IPS DF 6.9 (cell line): ENCODE measurements at places on chromosomes 5 and 9.

DNA sequence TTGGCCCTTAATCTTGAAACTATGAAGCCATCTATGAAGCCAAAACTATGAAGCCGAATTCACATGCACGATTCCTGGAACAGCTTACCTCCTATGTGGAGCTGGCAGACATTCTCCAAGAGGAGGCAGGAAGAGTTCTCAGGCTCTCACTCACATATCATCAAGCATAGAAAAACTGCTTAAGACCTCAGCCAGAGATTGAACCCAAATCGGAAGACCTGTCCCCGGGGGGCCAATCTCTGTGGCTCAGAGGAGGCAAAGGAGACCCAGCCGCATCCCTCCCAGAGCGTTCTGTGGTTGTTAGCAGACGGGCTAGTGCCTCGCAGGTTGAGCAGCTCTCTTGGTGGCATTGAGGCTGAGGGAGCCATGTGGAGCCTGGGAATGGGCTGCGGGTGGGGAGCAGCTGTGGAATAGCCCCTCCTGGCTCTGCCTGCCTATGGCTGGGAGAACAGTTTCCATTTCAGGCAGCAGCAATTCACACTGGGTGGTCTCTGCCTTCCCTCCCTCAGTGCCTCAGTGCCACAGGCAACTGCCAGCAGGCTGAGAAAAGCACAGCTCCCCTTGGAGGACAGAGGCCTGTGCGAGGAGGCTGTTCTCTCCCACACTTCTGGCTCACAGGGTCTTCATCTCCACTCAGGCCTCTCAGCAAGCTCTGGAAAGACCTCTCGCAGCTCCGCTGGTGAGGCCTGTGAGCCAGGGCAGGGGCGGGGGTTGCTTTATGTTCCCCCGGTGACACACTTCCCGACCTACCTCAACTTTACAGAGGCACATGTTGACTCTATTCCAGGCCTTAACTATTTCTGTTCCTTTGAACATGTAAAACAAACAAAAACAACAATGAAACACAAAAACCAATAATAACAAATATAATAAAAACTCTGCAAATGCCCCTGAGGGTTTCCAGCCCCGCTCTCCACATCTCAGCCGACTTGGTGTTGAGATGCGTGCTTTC lies 17.4 kb upstream of the TMEM174 start:
- DNase-seq = no peak

GRCh38 chr5:137487600-137487999 lies 11.5 kb downstream of the SPOCK1 start:
- DNase-seq = no peak

DNA sequence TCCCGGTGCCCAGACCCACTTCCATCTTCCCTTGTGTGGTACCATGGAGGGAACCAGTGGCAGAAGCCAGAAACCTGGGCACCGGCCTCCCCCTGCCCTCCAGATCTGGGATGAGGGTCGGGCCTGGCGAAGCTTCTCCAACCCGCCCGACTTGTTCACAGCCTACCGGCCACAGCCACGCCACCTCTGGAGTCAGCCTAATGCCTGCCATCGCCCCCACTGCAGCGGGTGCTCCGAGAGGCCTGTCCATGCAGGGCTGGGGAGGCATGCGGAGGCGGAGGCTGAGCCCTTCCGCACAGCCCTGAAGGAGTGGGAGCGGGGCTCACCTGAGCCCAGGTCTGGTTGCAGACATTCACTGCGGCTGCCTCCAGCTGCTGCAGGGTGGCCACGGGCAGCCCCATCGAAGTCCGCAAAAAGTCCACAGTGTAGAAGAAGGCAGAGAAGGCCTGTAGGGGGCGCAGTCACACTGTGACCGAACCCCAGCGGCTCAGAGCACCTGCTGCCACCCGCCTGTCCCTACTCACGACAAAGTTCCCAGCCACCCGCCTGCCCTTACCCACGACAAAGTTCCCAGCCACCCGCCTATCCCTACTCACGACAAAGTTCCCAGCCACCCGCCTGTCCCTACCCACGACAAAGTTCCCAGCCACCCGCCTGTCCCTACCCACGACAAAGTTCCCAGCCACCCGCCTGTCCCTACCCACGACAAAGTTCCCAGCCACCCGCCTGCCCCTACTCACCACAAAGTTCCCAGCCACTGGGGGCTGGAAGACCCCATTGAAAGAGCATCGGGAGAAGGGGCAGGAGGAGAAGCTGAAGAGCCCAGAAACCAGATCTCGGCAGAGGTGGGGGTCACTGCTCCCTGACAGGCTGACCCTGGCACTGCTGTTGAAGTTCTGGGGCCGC lies 3.8 kb upstream of the NPDC1 start:
- DNase-seq = no peak

- DNase-seq = no peak
These were observed 134.0 kb upstream of the RASEF start for GRCh38 chr9:83196946-83197345.

DNA sequence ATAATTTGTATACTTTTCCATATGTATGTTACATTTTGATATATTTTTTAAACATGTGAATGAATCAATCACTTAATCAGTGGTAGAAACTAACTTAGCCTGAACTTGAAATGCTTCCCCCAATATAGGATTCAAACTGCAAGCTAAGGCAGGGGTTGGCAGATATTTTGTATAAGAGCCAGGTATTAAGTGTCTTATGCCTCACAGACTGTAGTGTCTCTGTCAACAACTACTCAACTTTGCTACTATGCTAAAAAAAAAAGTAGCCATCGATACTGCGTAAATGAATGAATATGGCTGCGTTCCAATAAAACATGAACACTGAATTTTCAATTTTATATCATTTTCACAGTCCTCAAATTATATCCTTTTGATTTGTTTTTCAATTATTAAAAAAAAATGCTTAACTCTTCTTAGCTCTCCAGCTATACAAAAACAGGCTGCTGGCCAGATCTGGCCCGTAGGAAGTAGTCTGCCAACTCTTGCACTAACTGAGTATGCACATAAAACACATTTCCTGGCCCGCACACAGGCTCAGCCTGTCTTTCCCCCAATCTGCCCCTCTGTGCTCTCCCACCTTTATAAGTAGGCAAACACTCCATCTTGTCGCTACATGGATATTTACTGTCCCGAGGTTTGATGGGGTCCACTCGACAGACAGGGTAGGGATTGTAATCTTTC lies 91.8 kb downstream of the SAXO1 start:
- DNase-seq = no peak

DNA sequence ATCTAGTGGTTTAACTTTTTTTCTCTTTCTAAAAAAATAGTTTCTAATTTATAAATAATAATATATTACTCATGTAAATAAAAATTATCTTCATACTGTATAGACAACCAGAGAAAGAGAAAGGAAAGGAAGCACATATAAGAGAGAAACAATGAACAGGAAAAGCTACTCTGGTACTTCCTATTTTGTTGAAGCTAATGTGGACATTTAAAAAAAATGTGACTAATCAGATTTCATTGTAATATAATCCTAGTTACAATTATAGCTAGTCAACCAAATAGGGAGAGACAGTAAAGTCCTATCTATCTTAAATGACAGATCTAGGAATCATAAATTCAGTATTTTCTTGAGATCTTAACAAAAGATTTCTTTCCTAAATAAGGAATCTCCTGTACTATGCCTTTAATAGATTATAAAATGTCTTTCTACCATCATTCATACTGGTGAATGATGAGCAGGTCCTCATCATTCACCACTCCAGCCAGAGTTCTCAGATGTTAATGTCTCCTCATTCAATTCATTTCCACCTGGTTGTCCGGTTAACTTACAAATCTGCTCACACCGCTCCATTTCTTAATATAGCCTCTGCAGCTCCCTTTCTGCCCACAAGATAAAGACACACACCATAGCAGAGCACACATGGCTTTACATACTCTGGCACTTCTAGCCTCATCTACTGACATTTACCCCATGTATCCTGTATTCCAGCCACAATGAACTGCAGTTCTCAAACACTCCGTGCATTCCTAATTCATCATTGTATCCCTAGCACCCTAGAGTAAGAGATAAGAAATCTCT lies 30.9 kb downstream of the ZFR start:
- DNase-seq = no peak

- DNase-seq = no peak
These were observed 4.0 kb downstream of the NAIF1 start for GRCh38 chr9:128062846-128063831.

DNA sequence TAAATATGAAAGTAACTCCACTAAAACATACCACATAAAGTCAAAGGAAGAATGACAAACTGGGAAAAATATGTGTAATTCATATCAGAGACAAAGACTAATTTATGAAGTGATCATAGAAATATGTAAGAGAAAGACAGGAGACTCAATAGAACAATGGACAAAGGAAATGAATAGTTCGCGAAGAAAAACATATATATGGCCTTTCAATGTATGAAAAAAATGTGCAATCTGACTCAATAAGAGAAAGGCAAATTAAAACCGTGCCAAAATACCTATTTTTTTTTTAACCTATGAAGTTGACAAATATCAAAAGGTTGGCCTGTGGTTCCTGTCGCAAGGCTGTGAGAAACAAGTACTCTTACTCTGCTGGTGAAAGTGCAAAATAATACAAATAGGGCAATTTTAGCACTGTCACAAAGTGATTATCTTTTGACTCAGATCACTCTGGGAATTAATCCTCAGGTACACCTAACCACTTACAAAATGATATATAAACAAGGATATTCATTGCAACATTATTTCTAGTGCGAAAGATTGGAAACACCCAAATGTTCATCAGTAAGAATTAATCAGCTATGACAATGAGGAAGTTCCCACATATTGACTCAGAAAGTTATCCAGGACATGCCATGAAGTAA lies 3.7 kb downstream of the C9 start:
- no peak for DNase-seq

- DNase-seq = no peak
These were observed 28.0 kb downstream of the AKNA start for GRCh38 chr9:114359801-114360200.

GRCh38 chr9:91658513-91659105 lies 235.0 kb upstream of the NFIL3 start:
- DNase-seq = no peak

GRCh38 chr5:126920291-126920690 lies 110.1 kb downstream of the MARCHF3 start:
- DNase-seq = no peak

DNA sequence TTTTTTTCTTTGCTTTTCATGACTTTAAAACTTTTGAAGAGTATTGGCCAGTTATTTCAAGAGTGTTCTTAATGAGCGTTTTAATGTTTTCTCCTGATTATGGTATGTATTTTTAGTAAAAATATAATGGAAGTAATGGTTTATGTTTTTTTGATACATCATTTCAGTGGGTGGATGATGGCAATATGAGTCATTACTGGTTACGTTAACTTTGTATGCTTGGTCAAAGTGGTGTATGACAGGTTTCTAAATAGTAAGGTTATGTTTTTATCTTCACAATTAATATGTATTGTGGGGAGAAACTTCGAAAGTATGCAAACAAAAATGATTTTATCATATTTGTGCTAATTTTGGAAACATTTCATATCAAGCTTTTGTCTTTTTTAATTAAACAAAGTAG lies 176.7 kb upstream of the PRDM9 start:
- no peak for DNase-seq

- DNase-seq = no peak
These were observed 295.9 kb downstream of the NFIB start for GRCh38 chr9:14018081-14018480.

DNA sequence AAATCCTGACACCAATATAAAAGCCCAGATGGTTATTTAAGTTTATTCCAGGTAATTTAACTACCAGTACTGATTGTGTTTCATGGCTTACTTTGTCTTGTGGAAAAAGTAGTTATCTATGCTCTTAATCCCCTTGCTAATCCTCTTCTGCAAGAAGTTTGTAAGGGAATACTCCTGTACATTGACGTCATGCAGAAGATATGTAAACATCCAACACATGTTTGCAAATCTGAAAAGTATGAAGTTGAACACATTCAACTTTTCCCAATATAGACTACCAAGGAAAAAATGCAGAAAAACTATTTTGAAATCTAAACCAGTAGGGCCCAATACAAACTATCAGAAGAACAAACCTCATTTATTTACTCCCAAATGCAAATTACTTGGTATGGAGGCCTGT lies 56.3 kb upstream of the ELL2 start:
- DNase-seq = no peak

DNA sequence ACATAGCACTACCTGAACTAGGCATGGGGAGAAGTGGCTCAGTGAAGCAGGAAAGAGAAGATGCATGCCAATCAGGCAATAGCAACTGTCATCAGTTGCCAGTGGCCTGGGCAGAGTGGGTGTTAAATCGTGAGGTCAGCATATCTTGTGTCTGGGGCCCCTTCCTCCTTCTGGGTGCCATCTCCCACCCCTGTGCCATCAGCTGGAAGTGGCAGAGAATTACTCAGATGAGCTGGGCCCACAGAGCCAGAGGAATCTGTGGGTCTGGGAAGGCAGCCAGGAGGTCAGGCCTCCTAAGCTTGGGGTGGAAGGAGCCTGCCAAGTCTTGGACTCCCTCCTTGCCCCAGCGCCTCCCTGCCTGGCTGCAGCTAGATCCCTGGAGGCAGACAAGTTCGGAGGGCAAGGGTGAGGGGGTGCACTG lies 66.5 kb downstream of the GALNT12 start:
- no peak for DNase-seq

GRCh38 chr5:168042284-168043068 lies 249.0 kb upstream of the WWC1 start:
- DNase-seq = no peak

GRCh38 chr5:50768634-50769033 lies 102.2 kb downstream of the PARP8 start:
- no peak for DNase-seq

DNA sequence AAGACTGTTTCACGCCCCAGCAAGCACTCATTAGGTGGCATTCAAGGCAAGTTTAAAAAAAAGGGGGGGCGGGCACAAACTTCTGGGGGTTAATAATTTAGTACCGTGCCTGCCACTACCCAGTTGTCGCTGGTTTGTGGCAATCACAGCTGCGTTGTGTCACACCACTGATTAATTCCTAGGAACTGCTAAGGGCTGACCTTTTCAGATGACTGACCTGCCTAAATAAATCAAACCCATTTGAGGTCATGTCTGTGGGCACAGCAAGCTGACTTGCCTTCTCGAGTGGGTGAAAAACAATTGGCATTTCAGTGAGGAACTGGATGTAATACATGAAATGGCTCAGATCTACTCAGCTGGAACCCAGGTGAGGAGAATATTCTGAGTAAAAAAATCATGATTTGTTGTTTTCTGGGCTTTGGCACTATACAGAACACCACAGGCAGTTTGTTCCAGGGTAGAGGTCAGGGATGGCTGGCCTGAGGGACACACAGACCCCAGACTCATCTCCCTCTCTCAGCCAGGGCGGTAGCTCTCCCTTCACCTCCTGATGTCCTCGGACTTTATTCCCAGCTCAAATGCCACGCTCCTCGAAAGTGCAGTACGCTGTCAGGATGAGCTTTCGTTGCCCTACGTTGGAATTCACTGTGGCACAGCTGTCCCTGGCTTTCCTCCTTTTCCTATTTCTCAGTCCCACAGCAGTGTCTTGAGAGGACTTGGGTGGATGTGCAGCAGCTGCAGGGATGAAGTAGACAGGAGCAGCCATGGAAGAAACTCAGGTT lies 15.5 kb upstream of the MGAT1 start:
- DNase-seq = no peak

- DNase-seq = no peak
These were observed 42.8 kb downstream of the STK10 start for GRCh38 chr5:172144931-172145869.

- no peak for DNase-seq
These were observed 104.1 kb downstream of the CD180 start for GRCh38 chr5:67092535-67092934.
